Neuronal stem cell (in vitro differentiated cells): ENCODE measurements at places on chromosomes 1 and 21.
A peak's percentile ranks its signal among the peaks of the same experiment; 100 is the strongest.

DNA sequence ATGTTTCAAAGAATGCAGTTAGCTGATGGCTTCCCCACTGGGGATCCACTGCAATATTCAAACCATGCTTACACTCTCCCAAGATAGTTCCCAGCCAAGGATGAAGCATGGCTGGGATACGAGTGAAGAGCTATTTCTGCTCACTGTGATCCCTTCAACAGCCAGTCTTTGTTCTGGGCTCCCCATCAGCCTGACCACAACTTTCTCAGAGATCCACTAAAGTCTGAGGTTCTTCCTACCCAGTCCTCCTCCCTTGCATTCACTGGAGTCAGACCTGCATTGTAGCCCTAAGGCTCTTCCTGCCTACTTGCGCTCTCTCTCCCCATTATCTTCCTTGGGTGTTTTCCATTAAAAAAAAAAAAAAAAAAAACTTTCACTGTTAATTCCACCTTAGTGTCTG is 101.4 kb downstream of the TTLL7 start:
- no peak overlapping the region for H3K4me3 ChIP-seq
- DNase-seq = no peak
- H3K27me3 ChIP-seq = no peaks in the 10 kb centered on the region
- H3K36me3 ChIP-seq = no peaks in the 10 kb centered on the region

GRCh38 chr1:178241057-178241456 is 147.2 kb downstream of the RASAL2 start:
- H3K4me3 ChIP-seq = no peak overlapping the region
- no peaks in the 10 kb centered on the region for H3K4me1 ChIP-seq
- H3K36me3 ChIP-seq = no peaks in the 10 kb centered on the region

GRCh38 chr1:89261926-89262515 is 10.6 kb downstream of the GBP5 start:
- DNase-seq = no peak
- H3K27me3 ChIP-seq = no peaks in the 10 kb centered on the region
- no peak overlapping the region for H3K4me3 ChIP-seq
- H3K36me3 ChIP-seq = no peaks in the 10 kb centered on the region

- H3K4me3 ChIP-seq = no peak overlapping the region
- H3K27me3 ChIP-seq = no peaks in the 10 kb centered on the region
- peak overlapping the region; percentile 82 for H3K27ac ChIP-seq
- no peak for DNase-seq
- peaks cover 72% of the 10 kb centered on the region for H3K4me1 ChIP-seq
These were observed 13.0 kb downstream of the NES start for GRCh38 chr1:156664046-156664766.

DNA sequence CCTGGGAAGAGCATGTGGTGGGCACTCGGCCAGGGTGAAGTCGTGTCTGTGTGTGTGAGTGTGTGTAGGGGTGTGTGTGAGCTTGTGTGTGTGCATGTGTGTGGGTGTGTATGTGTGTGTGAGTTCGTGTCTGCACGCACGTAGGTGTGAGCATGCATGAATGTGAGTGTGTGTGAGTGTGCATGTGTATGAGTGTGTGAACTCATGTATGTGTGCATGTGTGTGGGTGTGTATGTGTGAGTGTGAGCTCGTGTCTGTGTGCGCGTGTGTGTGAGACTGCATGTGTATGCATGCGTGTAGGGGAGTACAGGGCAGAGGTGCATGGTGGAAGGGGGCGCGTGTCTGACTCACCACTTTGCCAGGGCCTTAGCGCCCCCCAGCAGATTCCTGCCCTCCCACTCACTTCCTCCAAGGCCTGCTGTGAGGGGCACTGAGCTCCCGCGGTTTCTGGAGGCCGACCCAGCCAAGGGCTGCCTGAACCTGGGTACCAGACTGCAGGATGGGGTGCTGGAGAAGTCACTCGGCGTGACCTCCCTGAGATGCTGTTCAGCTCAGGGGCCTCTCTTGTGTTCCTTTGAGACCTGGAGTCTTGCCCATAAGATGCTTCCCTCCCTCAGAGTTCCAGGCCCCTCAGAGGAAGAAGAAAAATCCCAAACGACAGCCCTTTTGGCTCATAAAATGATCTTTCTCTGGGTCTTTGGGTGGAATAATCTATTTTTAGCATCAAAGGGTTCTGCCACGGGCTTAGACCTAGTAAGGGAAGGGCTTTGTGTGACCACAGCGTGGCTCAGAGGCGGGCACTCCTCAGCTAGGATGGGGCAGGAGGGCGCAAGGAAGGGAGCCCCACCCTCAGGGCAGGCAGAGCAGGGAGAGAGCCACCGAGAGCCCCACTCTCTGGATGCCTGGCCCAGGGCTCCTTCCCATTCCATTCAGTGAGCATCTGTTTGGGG is 41.1 kb upstream of the RUNX3 start:
- no peak overlapping the region for H3K4me3 ChIP-seq
- no peak for DNase-seq
- peaks cover 6% of the 10 kb centered on the region for H3K27me3 ChIP-seq
- H3K27ac ChIP-seq = no peak overlapping the region
- peaks cover 7% of the 10 kb centered on the region for H3K4me1 ChIP-seq
- no peaks in the 10 kb centered on the region for H3K36me3 ChIP-seq

- H3K27me3 ChIP-seq = no peaks in the 10 kb centered on the region
- no peaks in the 10 kb centered on the region for H3K36me3 ChIP-seq
- no peak overlapping the region for H3K4me3 ChIP-seq
- no peak overlapping the region for H3K27ac ChIP-seq
- DNase-seq = no peak
These were observed 45.6 kb downstream of the SUCO start for GRCh38 chr1:172578586-172578985.

DNA sequence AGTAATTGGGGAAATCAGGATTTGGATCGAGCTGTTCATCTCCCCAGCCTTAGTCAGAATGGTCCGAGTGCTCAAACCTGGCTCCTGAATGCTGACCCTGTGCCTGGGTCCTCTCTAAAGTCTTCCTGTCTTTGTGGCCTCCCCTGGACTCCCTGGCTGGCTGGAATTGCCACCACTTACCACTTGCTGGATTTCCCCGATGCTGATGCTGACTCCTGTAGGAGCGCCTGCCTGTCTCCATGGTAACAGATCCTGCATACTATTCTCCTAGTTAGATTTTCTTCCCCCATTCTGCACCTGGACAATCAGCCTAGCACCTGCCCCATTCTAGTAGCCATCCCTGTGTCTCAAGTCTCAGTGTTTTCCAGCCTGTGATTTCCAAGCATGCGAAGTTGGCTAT is 382.2 kb upstream of the ESRRG start:
- no peaks in the 10 kb centered on the region for H3K36me3 ChIP-seq
- peaks cover 5% of the 10 kb centered on the region for H3K4me1 ChIP-seq
- no peaks in the 10 kb centered on the region for H3K27me3 ChIP-seq
- H3K4me3 ChIP-seq = no peak overlapping the region
- H3K27ac ChIP-seq = no peak overlapping the region
- DNase-seq = no peak

GRCh38 chr1:1238702-1239178 is 6.7 kb downstream of the B3GALT6 start:
- H3K36me3 ChIP-seq = peaks cover 4% of the 10 kb centered on the region
- no peak overlapping the region for H3K4me3 ChIP-seq
- DNase-seq = no peak
- H3K27me3 ChIP-seq = no peaks in the 10 kb centered on the region

DNA sequence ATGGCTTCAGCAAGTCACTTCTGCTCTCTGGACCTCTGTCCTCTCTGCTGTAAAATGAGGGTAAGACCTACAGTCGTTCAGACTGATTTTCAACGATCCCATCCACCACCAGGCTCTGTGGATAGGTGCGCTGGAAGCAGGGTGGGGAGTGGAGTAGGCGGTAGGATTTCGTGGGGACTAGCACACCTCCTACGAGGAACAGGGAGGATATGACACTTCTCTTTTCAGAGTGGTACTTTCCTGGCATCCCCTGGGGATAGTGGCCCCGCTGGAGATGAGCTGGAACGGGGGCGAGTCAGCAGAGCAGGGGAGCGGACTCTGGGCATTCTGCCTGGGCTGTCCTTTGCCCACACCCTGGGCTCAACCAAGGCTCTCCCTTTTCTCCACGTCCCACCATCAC is 17.7 kb downstream of the ETNK2 start:
- H3K27ac ChIP-seq = no peak overlapping the region
- H3K27me3 ChIP-seq = no peaks in the 10 kb centered on the region
- peaks cover 1% of the 10 kb centered on the region for H3K36me3 ChIP-seq
- H3K4me1 ChIP-seq = peaks cover 12% of the 10 kb centered on the region

DNA sequence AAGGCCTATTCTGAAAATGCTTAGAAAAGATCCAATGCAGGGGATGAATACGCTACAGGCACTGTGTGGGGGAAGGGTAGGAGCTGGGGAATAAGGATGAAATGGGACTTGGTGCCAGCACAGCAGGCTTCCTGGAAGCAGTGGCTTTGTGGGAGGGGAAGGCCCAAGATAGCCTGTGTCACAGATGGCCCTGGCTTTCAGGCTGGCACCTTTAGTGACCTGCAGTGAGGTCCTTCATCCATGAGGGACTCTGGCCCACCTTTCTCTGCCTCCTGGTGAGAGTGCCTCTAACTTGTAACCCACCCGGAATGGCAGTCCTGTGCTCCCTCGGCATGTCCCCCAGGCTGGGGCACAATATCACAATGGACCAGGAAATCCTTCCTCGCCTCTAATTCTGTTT is 919 bp downstream of the CHI3L1 start:
- no peak overlapping the region for H3K27ac ChIP-seq
- H3K4me3 ChIP-seq = no peak overlapping the region
- peaks cover 25% of the 10 kb centered on the region for H3K4me1 ChIP-seq
- DNase-seq = no peak

GRCh38 chr1:244730934-244731434 is 78.1 kb downstream of the DESI2 start:
- H3K27me3 ChIP-seq = peaks cover 3% of the 10 kb centered on the region
- peak; percentile 17 for DNase-seq
- H3K4me3 ChIP-seq = no peak overlapping the region
- no peaks in the 10 kb centered on the region for H3K4me1 ChIP-seq

DNA sequence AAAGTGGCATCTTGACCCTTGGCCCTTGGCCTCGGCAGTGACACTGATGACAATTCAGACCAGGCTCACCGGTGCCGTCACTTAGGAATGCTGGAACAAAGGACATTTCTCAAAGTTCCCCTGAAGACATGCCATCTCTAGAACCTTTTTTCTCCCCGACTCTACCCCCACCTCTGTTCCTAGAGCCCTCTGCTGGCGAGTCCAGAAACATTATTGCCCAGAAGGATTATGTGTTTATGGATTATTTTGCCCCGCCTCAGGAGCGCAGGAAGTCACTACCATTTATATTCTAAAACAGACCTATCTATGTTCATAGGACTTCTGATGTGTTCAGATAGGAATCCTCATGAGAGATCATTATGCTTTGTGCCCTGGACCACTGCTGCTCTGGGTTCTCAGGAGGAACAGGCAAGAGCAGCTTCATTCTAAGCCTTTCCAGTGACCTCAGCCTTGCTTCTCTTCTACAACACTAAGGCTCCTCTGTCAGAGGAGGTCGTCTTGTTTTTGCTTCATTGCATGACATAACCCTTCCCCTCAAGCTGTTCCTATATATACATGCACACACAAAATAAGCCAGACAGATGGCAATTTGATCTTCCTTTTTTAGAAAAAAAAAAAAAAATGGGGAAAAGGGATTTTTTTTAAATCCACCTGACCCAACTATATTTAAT is 12.4 kb upstream of the SHISA4 start:
- no peaks in the 10 kb centered on the region for H3K27me3 ChIP-seq
- no peak overlapping the region for H3K4me3 ChIP-seq
- H3K27ac ChIP-seq = no peak overlapping the region
- peaks cover 1% of the 10 kb centered on the region for H3K4me1 ChIP-seq
- peaks cover 39% of the 10 kb centered on the region for H3K36me3 ChIP-seq

GRCh38 chr1:203744075-203744972 is 20.7 kb upstream of the LAX1 start:
- no peaks in the 10 kb centered on the region for H3K27me3 ChIP-seq
- no peak overlapping the region for H3K27ac ChIP-seq

DNA sequence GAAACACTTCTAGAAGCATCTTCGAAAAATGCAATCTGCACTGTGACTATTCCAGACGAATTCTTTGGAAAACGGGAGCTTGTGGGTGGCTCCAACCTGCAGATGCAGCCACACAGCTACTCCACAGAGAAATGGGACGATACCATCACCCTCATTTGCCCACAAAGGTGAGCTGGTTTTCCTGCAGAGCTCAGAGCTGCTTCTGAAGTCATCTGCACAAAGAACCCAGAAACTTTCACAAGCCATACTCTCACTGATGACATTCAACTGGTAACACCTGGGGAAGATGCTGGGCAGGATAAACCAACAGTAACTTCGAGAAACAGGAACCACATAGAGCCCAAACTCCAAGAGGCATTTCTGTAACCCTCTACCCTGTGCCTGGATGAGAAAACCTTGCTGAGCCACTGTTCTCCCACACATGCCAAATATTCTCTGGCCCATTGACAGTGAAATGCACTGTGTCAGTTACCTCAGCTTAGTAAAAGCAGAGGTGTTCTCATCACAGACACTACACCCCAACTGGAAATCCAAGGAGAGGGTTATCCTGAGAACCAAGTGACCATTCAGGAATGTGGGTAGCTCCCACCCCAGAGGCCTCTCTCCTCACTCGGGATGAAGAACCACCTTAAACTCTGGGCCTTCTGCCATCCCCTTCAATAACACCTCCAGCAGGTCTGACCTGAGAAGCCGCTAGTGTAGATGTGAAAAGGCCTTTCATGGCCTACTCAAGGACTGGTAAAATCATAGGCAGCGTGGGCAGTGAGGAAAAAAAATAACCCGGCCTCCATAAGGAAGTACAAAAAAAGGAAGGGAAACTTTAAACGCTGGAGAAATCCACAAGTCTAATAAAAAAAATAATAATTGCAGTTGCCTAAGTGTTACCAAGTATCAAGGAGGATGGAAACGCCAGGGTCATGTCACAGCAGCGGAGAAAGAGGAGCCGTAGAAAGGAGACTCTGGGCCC is 56.7 kb downstream of the HSF2BP start:
- H3K36me3 ChIP-seq = peaks cover 3% of the 10 kb centered on the region
- H3K4me3 ChIP-seq = no peak overlapping the region
- peaks cover 10% of the 10 kb centered on the region for H3K4me1 ChIP-seq
- H3K27me3 ChIP-seq = peaks cover 5% of the 10 kb centered on the region

DNA sequence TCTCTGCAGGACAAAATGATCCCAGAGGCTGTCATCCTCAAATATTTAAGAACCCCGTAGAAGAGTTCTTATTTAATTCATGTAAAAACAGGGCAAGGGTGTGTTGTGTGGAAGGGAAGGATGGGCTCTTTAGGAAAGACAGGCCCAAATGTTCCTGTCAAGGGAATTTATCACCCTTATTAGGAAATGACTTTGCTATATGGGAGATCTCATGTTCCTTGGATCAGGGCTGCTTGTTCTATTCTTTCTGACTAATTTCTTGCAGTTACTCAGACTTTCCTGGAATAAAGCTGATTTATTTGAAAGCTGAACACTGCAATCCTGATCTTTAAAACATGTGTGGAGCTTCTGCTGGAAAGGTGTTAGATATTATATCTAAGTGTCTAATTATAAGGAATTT is 72.8 kb downstream of the SELENOF start:
- no peaks in the 10 kb centered on the region for H3K36me3 ChIP-seq
- H3K27me3 ChIP-seq = no peaks in the 10 kb centered on the region
- H3K4me3 ChIP-seq = no peak overlapping the region
- peaks cover 3% of the 10 kb centered on the region for H3K4me1 ChIP-seq
- no peak for DNase-seq
